Activated CD4-positive, alpha-beta memory T cell treated with anti-CD3 and anti-CD28 coated beads for 36 hours (primary cell): ENCODE measurements at places on chromosomes 12 and 14. TPM values are rescaled to one million over a fixed set of nuclear protein-coding genes. Genes with fewer than 3 reads are reported as not detected.

DNA sequence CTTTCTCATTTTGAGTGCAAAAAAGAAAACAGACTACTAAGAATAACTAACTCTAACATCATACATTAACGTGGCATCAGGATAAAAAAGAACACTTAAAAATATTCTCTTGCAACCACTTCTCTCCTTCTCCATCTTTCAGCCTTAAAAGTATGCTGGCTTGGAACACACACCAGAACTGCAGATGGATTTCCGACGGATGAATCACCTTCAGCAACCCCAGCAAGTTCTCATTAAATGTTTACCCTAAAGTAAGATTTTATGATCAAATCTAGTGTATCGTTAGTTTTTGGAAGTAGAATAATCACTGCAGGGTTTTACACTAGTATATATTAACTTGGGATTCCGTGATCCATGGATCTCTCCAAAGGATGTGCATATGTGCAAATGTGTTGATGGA lies 1.2 kb downstream of the NEK9 start:
- H3K4me3 ChIP-seq, result peak overlapping the region; percentile 99
- no peaks in the 10 kb centered on the region for H3K27me3 ChIP-seq
- H3K4me1 ChIP-seq, result peaks cover 51% of the 10 kb centered on the region
- no peak for DNase-seq

DNA sequence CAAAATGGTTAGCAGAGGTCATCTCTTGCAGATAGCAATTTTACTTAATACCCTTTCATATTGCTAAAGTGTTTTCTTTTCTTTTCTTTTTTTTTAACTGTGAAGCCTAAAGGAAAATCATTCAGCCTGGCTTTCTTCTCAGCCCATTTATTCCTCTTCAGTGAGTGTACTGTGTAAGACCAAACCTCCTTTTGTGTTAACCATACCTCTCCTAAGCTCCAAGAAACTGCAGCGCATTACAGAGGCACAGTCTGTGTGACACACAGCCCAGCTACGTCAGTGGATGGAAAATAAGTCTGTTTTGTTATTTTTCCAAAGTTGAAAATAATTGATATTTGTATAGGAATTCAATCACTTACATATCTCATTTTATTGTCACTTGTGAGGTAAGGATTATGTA lies 21.7 kb downstream of the DCAF5 start:
- H3K27ac ChIP-seq, result peak overlapping the region; percentile 23
- no peak for DNase-seq
- H3K4me1 ChIP-seq, result peaks cover 66% of the 10 kb centered on the region
- H3K4me3 ChIP-seq, result no peak overlapping the region
- H3K27me3 ChIP-seq, result no peaks in the 10 kb centered on the region
- no peaks in the 10 kb centered on the region for H3K36me3 ChIP-seq

DNA sequence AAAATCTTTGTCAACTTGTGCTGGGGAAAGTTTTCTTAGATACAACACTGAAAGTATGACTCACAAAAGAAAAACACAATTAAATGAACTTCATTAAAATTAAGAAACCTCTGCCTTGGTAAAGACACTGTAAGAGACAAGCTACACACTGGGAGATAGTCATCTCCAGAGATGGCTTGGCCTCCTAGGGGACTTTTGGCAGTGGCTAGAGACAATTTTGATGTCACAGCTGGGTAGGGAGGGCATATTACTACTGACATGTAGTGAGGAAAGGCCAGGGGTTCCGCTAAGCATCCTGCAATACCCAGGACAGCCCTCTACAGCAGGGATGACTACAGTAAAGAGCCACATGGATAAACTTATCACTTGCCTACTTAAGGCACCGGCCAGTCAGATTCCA lies 8.7 kb upstream of the RNASE4 start:
- H3K4me1 ChIP-seq, result peaks cover 20% of the 10 kb centered on the region
- DNase-seq, result peak; percentile 43
- no peaks in the 10 kb centered on the region for H3K27me3 ChIP-seq
- no peak overlapping the region for H3K4me3 ChIP-seq
- no peaks in the 10 kb centered on the region for H3K36me3 ChIP-seq
- no peak overlapping the region for H3K27ac ChIP-seq

GRCh38 chr14:74035556-74035955 lies 16.4 kb downstream of the BBOF1 start:
- no peaks in the 10 kb centered on the region for H3K36me3 ChIP-seq
- H3K4me1 ChIP-seq, result no peaks in the 10 kb centered on the region
- no peaks in the 10 kb centered on the region for H3K27me3 ChIP-seq
- no peak for DNase-seq
- H3K27ac ChIP-seq, result no peak overlapping the region

DNA sequence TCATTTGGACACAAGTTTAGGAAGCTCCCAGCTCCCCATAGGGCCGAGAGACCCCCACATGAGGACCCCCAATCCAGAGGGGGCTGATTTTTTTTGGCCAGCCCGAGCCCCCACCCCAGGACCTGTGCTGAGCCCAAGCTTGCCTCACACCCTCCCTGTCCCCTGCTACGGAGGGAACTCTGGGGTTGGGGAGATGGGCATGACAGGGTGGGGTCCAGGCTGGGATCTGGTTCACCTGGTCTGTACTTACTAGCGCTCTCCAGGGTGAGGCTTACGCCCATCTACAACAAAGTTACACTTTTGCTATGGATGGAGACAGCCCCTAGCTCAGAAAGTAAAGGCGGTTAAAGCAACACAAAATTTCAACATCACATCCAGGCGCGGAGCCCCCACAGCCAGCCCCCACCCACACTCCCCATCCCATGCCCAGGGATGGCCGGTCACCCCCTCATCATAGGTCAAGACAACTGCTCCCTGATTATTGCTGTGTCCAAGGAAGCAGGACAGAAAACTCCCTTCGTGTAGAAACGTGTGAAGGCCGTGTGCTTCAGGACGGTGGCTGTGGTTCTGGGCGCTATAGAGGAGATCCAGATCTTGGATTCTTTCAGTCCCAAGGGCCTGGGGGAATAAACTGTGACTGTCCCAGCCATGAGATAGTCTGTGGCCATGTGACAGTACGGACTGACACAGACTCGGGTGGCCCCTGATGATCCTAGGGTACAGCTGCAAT lies 10.7 kb downstream of the SLC25A29 start:
- no peaks in the 10 kb centered on the region for H3K36me3 ChIP-seq
- H3K27ac ChIP-seq, result no peak overlapping the region
- no peak overlapping the region for H3K4me3 ChIP-seq
- DNase-seq, result no peak
- no peaks in the 10 kb centered on the region for H3K27me3 ChIP-seq
- no peaks in the 10 kb centered on the region for H3K4me1 ChIP-seq

DNA sequence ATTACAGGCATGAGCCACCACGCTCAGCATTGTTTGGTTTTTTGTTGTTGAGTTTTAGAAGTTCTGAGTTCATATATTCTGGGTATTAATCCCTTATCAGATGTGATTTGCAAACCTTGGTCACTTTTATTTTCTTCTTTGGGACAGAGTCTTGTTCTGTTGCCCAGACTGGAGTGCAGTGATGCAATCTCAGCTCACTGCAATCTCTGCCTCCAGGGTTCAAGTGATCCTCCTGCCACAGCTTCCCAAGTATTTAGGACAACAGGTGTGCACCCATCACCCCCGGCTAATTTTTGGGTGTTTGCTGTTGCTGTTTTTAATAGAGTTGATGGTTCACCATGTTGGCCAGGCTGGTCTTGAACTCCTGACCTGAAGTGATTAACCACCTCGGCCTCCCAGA lies 11.8 kb downstream of the USP30 start:
- peaks cover 16% of the 10 kb centered on the region for H3K36me3 ChIP-seq
- H3K4me1 ChIP-seq, result peaks cover 4% of the 10 kb centered on the region
- no peak overlapping the region for H3K27ac ChIP-seq
- H3K4me3 ChIP-seq, result no peak overlapping the region
- no peaks in the 10 kb centered on the region for H3K27me3 ChIP-seq

- no peak overlapping the region for H3K4me3 ChIP-seq
- H3K4me1 ChIP-seq, result peaks cover 2% of the 10 kb centered on the region
- no peak for DNase-seq
- peaks cover 23% of the 10 kb centered on the region for H3K27me3 ChIP-seq
Measured at GRCh38 chr12:94566345-94566744, 84.0 kb downstream of the TMCC3 start.

DNA sequence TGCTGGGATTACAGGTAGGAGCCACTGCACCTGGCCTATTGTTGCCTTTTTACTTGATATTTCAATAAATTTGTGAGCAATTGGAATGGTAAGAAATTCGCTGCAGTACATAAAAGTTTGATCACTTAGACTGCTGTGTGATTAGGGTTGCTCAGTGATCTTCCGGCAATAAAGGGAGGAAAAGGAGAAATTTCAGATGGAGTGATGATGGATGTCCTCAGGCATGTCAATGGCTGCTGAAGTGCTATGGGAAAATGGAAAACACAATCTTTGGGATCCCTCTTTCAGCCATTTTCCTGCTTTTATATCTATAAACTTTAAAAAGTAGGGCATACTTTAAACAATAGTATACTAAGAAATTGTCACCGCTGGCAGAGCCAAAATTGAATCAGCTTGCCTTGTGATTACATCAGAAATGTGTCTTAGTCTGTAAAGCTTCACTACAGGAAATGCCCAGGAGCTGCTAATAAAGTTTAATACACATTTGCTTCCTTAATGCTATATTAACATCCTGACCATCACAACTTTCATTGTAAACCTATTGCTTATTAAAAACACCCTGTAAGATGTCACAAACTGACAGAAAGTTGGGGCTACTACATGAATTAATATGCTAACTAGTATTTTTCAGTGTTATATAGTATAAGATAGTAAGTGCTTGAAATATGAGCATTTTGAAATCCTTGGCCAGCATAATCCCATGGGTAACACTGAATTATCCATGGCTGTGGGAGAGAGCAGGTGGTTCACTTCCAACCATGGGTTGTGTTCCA lies 13.7 kb upstream of the FBXL14 start:
- peaks cover 21% of the 10 kb centered on the region for H3K4me1 ChIP-seq
- DNase-seq, result no peak
- H3K27ac ChIP-seq, result no peak overlapping the region
- no peaks in the 10 kb centered on the region for H3K36me3 ChIP-seq

DNA sequence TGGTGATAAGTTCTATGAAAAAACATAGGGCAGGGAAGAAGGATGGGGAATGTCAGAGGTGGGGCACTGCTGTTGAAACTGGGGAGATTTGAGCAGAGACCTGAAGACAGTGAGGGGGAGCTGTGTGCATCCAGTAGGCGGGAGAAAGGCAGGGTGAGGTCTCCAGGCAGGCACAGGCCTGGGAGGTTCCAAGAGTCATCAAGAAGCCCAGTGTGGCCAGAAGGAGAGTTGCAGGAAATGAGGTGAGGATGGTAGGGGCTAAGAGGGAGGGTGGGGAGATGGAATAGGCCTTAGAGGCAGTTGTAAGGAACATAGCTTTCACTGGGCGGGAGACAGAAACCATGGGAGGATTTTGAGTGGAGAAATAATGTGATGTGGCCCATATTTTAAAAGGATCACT lies 341.8 kb downstream of the GLT1D1 start:
- H3K4me3 ChIP-seq, result no peak overlapping the region
- no peak for DNase-seq
- H3K27ac ChIP-seq, result no peak overlapping the region
- H3K27me3 ChIP-seq, result no peaks in the 10 kb centered on the region

DNA sequence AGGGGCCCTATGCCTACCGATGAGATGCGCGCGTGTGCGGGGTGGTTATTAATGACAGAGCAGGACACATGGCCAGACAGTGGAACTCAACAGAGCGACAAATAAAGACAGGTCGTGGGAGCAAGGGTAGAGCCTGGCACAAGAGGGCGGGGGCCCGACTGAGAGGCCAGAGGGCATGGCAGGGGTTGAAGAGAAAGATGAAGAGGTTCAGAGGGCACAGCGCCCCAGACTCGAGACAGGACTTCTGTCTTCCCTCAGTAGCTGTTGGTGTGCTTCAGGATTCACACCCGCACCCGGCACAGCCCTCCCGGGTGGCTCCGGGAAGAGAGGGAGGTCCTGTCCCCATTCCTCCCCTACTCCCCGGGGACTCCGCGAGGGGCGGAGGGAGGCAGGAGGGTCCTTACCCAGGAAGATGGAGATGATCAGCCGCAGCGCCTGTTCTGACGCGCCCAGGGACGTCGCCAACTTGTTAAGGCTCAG lies 366 bp downstream of the LPCAT3 start:
- DNase-seq, result no peak
- peaks cover 4% of the 10 kb centered on the region for H3K36me3 ChIP-seq
- peaks cover 26% of the 10 kb centered on the region for H3K4me1 ChIP-seq
- H3K27ac ChIP-seq, result peak overlapping the region; percentile 73
- H3K27me3 ChIP-seq, result no peaks in the 10 kb centered on the region

GRCh38 chr12:26121323-26122060 lies 3.3 kb downstream of the BHLHE41 start:
- H3K36me3 ChIP-seq, result no peaks in the 10 kb centered on the region
- H3K4me3 ChIP-seq, result peak overlapping the region; percentile 35
- peaks cover 69% of the 10 kb centered on the region for H3K27me3 ChIP-seq
- DNase-seq, result no peak
- H3K4me1 ChIP-seq, result peaks cover 32% of the 10 kb centered on the region
- H3K27ac ChIP-seq, result no peak overlapping the region

GRCh38 chr12:97502600-97502999 lies 40.0 kb downstream of the RMST start:
- no peak overlapping the region for H3K4me3 ChIP-seq
- no peaks in the 10 kb centered on the region for H3K36me3 ChIP-seq
- DNase-seq, result no peak
- H3K27me3 ChIP-seq, result no peaks in the 10 kb centered on the region

- H3K27ac ChIP-seq, result no peak overlapping the region
- H3K4me1 ChIP-seq, result peaks cover 3% of the 10 kb centered on the region
- no peak for DNase-seq
- H3K4me3 ChIP-seq, result no peak overlapping the region
Measured at GRCh38 chr12:27161458-27162228, 79.3 kb upstream of the C12orf71 start.

DNA sequence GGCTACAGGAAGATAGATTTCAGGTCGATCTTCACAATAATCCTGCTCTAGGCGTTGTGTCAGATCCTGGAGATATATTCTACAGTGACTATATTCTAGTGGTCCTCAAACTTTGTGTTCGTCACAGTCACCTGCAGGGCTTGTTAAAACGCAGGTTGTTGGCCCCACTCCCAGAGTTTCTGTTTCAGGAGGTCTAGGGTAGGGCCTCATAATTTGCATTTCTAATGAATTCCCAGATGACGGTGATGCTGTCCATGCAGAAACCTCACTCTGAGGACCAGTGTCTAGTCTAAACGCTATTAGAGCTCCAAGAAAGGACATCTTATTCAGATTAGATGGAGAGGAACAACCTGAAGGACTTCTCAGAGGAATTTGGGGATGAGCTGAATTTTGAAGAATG lies 13.2 kb upstream of the SLC6A13 start:
- peaks cover 5% of the 10 kb centered on the region for H3K36me3 ChIP-seq
- DNase-seq, result no peak
- peaks cover 9% of the 10 kb centered on the region for H3K4me1 ChIP-seq
- H3K27ac ChIP-seq, result no peak overlapping the region
- no peaks in the 10 kb centered on the region for H3K27me3 ChIP-seq
- no peak overlapping the region for H3K4me3 ChIP-seq

- H3K4me1 ChIP-seq, result no peaks in the 10 kb centered on the region
- H3K4me3 ChIP-seq, result no peak overlapping the region
- no peaks in the 10 kb centered on the region for H3K36me3 ChIP-seq
Measured at GRCh38 chr12:32303174-32303549, 96.2 kb upstream of the FGD4 start.

KRT79 gene
- total RNA-seq, result not detected

DNAI7 gene
- not detected for total RNA-seq

KRT77 gene
- total RNA-seq, result not detected

C12orf50 gene
- total RNA-seq, result not detected

KLHL33 gene
- 0.12 TPM for total RNA-seq

TAS2R10 gene
- total RNA-seq, result not detected

PPP1R36 gene
- 0.31 TPM for total RNA-seq
